Stimulated activated CD8-positive, alpha-beta memory T cell treated with anti-CD3 and anti-CD28 coated beads, Interleukin-2, amount 100 ng/mL, for 48 hours (primary cell): ENCODE measurements at places on chromosomes 4 and X.

DNA sequence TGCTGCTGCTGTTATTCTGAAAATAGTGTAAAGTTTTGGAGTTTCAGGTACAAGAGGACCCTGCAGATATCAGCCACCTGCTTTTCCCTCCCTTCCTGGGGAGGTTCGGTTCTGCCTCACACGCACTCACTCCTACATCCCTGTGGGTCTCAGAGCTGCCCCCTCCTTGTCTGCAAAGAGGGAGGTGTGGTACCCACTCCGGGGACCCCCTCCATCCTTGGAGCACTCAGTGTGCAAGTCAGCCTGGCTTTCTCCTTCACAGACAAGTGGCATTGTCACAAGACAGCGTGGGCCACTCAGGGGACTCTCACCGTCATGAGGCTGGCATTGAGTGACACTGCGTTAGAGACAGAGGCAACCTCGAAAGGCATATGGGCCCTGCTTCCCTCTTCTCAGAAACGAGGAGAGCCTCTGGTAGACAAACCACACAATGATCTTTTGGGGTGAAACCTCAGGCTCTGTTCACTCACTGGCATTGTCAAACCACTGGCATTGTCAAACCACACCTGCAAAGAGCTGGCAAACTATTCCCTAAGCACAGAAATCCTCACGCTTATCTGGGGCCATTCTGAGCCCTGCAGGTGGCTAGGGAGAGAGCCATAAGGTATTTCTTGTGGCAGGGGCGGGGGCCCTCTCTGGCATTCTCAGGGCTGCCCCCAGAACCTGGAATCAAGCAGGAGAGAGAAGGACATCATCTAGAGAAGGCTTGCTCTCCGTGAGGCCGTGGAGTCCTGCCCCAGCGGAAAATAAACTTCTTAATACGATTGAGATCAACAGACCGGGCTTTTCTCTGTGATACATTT lies 285.0 kb downstream of the SHOX start:
- DNase-seq = no peak

- no peak for DNase-seq
Measured at GRCh38 chr4:98517218-98518021, 141.0 kb downstream of the TSPAN5 start.

DNA sequence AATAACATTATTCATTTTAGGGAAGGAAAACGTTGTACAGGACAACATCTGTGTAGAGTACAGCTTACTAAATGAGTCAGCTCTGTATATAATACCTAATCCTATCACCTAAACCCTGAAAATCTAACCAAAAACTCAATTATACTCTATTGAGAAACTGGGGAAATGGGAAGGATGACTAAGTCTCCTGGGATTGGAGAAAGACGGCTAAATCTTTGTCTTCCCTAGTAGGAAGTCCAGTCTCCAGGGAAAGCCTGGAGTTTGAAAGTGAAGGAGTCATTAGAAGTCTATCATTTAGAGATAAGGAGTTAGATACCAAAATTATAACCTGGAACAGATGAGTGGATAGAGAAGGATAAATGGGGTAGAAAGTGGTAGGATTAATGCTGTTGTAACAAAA lies 286.5 kb downstream of the STK32B start:
- no peak for DNase-seq

- no peak for DNase-seq
Measured at GRCh38 chr4:59179372-59179771, 2020.8 kb upstream of the ADGRL3 start.

DNA sequence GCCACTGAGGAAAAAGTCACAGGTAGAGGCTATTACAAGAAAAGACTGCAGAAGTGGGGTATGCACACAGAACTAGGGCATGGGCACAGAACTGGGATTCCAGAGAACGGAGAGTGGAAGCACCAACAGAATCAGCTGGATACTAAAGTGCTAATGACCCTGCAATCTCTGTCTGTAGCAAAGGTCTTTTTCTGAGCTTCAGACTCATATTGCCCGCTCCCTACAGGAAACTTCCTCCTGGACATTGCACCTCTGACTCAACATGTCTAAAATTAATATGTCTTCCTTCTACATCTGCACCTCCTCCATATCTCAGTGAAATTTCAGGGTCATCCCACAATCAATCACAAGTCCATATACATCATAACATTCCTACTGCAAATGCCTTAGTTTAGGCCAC lies 5.3 kb upstream of the CAMK2D start:
- no peak for DNase-seq

DNA sequence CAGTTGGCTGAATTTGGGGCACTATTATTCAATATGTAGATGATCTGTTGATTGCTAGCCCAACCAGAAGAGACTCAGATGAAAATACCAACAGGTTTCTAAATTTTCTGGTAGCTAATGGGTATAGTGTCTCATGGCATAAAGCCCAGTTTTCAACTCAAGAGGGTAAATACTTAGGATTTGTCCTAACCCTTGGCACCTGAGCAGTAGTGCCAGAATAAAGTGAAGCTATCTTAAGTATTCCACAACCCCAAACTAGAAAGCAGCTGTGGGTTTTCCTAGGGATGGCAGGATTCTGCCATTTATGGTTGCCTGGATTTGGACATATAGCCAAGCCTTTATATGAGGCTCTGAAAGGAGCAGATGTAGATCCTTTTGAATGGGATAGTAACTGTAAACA lies 119.0 kb downstream of the AGTR2 start:
- no peak for DNase-seq

GRCh38 chr4:185997296-185997695 lies 71.7 kb upstream of the TLR3 start:
- DNase-seq = no peak

DNA sequence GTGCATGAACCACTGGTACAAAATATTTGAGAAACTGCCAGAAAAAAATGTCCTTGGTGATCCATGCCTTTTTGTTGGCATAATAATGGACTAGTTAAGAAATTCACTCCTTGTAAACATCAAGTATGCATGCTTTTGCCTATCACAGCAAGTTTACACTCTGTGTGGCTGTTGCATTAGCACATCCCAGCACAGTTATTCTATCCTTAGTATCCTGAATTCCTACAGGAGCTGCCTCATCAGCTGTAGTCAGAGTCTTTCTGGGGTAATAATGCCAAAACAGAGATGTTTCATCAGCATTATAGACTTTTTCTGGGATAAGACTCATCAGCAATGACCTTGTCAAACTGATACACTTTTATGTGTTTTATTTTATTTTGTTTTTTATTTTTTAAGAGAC lies 82.8 kb downstream of the CHIC2 start:
- no peak for DNase-seq

DNA sequence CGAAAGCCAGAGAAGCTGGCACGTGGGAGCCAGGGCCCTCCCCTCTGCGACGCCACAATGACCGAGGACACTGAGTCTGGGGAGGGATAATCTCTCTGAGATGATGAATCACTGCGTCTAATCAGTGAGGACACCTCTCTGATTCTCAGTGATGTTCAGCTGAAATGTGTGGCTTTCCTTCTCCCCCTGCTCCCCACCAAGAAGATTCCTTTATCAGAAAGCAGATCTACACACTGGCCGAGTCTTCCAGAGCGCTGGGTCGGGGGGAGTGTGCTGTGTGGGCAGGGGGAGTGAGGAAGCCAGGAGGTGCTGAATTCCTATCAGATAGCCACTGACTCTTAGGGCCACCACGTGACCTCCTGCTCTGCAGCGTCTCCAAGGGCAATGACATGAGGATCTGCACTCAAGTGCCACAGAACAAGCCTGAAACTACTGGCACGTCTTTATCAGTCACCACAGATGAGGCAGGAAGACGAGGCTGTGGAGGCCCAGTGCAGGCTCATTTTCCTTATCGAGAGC lies 89.2 kb downstream of the GATB start:
- DNase-seq = no peak

GRCh38 chr4:80989921-80990544 lies 40.5 kb upstream of the BMP3 start:
- no peak for DNase-seq

DNA sequence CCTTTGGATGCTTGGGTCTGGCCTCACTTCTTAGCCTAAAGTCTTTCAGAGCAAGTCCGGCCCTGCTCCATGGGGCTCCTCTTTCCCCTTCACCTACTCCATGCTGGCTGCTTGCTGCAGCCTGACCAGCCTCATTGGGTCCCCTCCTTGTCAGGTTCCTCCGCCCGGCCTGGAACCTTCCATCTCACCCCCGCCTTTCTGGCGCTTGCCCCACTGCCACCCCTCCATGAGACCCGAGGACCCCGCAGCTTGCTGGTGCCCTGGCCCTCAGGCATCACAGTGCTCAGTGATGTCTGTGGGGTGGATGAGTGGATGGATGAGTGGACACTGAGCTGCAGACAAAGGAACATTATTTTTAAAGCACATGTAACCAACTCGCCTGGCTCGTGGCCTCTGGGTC lies 24.7 kb downstream of the SORCS2 start:
- DNase-seq = no peak

GRCh38 chrX:18565727-18566126 lies 106.2 kb downstream of the RS1 start:
- no peak for DNase-seq

DNA sequence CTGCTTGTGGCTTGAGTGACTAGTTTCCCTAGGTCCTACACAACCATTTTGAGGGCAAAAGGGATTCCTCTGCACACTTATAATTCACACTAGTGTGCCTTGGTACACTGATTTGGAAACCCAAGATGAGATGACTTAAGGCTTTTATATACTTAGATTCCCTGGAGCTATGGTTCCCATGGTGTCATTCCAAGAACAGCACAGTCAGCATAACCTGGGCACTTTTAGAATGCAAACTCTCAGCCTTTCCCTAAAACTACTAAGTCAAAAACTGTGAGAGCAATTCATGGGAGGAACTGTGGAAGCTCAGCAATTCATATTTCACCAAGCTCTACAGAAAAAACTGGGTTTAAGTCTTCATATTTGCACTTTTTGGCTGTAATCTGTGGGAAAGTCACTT lies 38.0 kb upstream of the ZC4H2 start:
- no peak for DNase-seq

DNA sequence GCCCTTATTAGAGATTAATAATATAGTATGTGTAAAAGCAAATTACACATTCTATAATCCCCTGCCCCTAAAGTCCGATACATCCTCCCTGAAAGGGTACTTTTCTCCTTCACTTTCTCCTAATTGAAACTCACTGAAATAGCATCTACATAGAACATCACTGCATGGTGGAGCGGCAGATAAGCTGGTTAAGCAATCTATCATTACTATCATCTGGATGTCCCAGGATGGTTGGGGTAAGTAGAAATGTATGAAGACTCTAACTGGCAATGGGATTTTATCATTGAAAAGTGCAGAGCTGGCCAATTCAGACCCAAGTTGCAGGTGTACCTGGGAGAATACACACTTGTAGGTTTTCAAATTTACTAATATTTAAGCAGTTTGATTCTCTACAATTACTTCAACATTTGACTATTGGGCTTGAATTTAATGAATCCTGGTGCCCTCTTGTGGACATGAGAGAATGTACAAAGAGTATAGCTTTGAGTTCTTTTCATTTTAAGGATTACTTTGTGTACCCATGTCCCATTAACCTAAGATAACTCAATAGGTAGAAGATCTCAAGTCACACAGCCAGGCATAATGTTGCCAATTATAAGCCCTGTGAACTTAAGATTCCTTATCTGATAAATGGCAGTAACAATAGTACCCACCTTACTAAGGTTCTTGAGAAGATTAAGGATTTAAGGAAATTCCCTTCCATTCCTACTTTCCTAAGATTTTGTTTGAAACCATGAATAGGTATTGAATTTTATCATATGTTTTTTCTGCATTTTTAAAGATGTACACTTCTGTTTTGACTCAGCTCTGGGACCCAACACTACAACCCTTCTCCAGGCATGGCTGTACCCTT lies 69.8 kb downstream of the SHROOM3 start:
- DNase-seq = no peak

DNA sequence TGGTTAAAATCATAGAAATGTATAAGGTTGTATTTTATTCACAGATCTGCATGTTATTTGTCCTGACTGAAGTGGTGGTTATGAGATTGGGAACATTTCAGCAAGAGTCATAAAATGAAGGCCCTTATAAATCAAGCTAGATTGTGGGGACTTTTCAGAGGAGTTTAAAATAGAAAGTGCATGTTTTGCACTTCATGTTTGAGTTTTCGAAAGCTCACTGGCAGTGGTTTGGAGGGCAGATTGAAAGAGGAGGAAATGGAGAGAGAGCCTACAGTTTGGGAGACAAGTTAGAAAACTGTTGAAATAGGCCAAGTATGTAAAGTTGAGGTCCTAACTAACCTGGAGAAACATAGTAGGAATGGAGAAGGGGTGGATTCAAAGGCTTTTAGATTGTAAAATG lies 124.9 kb downstream of the KDM6A start:
- DNase-seq = no peak

- no peak for DNase-seq
Measured at GRCh38 chr4:185500576-185500975, 29.0 kb upstream of the CCDC110 start.

DNA sequence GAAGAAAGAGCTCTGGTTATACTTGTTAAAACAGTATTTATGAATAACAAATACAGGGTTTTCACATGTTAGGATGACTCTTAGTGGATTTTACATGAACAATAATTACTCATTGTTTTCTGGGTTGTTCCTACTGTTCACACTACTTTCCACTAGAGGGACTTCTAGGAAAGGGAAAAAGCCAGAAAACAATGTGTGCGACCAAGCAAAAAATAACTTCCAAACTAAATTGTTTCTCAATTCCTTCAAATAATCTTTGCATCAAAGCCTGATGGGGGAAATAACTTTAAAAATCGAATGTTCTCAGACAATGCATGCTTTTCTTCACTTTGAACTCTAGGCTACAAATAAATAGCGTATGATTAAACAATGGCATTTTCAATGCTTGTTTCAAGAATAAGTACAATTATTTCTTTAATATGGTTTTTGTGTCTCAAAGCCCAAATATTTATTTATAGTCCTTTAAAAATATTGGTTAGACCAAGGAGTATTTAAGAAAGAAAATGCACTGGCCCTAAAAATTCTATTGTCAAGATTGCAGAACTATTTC lies 72.1 kb upstream of the ETNPPL start:
- no peak for DNase-seq

DNA sequence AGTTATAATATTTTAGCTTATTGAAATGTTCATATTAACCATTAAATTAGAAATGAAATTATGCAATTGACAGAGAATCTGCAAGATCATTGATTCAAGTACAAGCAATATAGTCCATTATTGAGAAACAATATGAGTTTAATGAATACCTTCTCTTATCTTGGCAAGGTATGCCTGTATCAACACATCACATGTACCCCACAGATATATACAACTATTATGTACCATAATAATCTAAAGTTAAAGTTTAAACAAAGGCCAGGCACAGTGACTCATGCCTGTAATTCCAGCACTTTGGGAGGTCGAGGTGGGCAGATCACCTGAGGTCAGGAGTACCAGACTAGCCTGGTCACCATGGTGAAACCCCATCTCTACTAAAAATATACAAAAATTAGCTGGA lies 514.7 kb downstream of the PCDH7 start:
- DNase-seq = no peak

- no peak for DNase-seq
Measured at GRCh38 chr4:41318839-41319530, 62.3 kb downstream of the UCHL1 start.

GRCh38 chr4:152095701-152096070 lies 334.9 kb upstream of the GATB start:
- DNase-seq = no peak

- no peak for DNase-seq
Measured at GRCh38 chr4:150167054-150167453, 88.8 kb downstream of the DCLK2 start.
